ENCODE measurements at places on chromosomes 5 and 9.

GRCh38 chr5:119400245-119400644, 44.4 kb downstream of the TNFAIP8 start:
- DNase-seq, result no peak

- DNase-seq, result no peak
Measured at GRCh38 chr9:92964607-92965060, 17.3 kb downstream of the FGD3 start.

GRCh38 chr9:75960551-75960950, 70.1 kb downstream of the PCSK5 start:
- no peak for DNase-seq

GRCh38 chr9:110121170-110121569, 86.8 kb downstream of the C9orf152 start:
- no peak for DNase-seq

DNA sequence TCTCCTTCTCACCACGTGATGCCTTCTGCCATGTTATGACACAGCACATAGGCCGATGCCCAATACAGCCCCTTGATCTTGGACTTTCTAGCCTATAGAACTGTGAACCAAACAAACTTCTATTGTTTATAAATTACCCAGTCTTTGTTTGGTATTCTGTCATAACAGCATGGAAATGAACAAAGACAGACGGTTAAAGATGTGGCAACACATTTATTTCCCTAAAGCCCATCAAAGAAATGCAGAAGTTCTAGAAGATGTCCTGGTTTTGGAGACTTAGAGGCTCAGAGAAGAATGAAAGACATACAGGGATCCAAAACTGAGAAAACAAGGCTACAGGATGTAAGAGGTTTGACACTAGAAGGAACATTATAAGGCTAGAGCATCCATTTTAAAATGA, 600.8 kb upstream of the DAB2 start:
- DNase-seq, result no peak

- DNase-seq, result no peak
Measured at GRCh38 chr9:104860263-104860662, 67.7 kb downstream of the ABCA1 start.

GRCh38 chr9:26292943-26293342, 599.7 kb downstream of the CAAP1 start:
- no peak for DNase-seq

GRCh38 chr9:136086951-136087740, 7.9 kb downstream of the NACC2 start:
- DNase-seq, result no peak

- DNase-seq, result no peak
Measured at GRCh38 chr5:122757285-122757684, 17.6 kb upstream of the SNX2 start.

- no peak for DNase-seq
Measured at GRCh38 chr5:179908528-179908927, 831 bp upstream of the TBC1D9B start.

GRCh38 chr5:11780641-11781345, 123.5 kb downstream of the CTNND2 start:
- DNase-seq, result no peak

DNA sequence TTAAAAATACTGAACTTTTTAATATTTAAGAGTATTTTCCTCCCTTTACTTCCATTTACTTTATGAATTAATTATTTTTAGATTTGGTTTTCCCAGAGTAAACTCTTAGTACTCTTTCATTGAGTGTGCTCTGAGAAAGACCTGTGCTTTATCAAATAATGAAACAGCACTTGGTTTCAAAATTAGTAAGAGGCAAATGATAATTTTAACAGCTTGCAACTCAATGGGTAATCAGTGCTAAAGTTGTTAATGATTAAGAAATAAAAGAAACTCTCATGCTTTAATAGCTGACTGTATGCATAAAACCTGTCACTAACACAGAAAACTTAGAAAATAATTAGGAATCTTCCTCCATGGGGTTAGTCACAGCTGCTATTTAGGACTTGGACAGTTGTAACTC, 244.4 kb downstream of the RFX3 start:
- no peak for DNase-seq

DNA sequence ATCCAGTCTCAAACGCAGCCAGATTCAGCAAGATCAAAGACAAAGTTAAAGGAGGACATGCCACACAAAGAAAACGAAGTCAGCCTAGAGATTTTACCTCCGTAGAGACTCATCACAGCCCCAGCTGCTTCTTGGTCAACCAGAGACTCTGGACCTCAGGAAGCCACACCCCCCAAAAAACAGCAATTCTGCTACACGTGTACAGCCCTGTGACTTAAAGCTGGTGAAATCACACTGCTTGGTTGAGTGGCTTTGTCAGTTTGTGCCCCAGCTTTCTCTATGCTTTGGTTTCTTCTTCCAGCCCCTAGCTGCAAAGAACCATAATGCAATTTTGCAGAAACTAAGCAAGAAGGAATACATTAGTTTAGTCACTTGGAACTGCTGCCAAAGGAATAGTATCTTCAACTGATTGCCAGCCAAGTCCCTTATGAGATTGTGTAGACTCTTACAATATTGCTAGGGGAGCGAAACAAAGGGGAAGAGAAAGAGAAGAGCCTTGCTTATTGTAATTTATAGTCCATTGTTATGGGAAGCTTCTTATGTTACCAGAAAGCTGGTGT, 158.8 kb upstream of the ZNF462 start:
- no peak for DNase-seq

- no peak for DNase-seq
Measured at GRCh38 chr9:135422341-135422944, 57.1 kb upstream of the PPP1R26 start.

- no peak for DNase-seq
Measured at GRCh38 chr5:132737982-132738681, 786 bp upstream of the KIF3A start.

- no peak for DNase-seq
Measured at GRCh38 chr5:138529812-138530211, 13.2 kb downstream of the ETF1 start.

GRCh38 chr9:13705373-13705772, 425.9 kb upstream of the MPDZ start:
- no peak for DNase-seq

DNA sequence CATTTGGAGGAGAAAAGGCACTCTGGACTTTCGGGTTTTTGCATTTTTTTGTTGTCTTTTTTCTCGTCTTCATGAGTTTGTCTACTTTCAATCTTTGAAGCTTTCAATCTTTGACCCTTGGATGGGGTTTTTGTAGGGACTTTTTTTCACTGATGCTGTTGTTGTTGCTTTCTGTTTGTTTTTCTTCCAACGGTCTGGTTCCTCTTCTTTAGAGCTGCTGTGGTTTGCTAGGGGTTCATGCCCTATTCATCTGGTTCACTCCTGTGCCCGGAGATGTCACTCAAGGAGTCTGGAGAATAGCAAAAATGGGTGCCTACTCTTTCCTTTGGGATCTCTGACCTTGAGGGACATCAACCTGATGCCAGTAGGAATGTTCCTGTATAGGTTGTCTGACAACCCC, 378.6 kb upstream of the TYRP1 start:
- DNase-seq, result no peak

DNA sequence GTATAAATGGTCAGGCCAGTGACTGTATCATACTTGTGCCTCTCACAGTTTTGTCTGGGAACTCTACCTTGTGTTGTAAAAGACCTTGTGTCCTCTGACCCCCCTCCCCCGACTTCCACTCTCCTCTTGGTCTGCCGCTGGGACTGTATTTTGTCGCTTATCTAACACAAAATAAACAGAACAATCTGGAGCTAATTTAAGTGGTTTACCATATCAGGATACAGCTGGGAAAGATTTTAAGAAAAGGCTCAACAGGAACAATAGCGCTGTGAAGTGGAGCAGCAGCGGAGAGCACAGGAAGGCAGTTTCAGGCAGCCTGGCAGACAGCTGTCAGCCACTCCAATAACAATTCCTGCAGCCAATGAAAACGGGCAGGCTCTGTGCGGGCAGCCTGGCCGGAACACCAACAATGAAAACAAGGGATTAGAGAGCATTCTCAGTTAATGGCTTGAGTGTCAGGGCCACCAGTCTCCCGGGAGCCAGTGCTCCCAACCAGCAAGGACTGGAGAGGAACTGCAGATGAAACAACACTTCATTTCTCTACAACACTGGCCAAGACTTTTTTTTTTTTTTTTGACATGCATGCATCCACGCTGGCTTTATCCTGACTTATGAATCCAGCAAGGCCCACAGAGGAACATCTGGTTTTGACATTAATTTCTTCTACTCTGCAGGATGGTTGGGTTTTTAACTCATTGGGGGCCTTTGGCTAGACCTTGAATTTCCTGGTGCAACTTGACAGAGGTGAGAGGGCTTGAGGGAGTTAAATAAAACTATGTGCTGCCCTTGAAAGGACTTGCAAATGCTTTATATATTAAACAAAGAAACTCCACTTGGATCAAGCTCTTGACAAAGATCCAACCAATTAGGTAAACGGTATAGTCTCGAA, 76.7 kb downstream of the ARSB start:
- DNase-seq, result no peak

DNA sequence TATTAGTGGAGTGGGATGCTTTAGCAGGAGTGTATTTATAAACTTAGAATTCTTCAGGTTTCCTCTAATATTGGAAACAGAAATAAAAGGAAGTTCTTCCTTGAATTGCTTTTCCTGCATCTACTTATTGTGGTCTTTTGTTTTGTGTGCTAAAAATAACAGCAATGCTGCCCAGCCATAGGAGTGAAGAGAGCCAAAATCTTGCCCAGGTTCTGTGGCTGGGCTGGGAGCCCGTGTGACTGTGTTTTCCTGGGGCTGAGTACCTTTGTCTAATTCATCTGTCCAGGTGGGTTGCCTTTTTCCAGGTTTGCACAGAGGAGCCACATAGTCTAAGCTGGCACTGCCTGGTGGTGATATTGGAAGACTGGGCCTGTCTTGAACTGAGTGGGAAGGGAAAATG, 179.7 kb upstream of the ADAMTSL1 start:
- DNase-seq, result no peak

GRCh38 chr5:150161242-150162141, 5.1 kb upstream of the CDX1 start:
- peak; percentile 58 for DNase-seq

GRCh38 chr5:169181814-169182213, 119.1 kb downstream of the SLIT3 start:
- no peak for DNase-seq

DNA sequence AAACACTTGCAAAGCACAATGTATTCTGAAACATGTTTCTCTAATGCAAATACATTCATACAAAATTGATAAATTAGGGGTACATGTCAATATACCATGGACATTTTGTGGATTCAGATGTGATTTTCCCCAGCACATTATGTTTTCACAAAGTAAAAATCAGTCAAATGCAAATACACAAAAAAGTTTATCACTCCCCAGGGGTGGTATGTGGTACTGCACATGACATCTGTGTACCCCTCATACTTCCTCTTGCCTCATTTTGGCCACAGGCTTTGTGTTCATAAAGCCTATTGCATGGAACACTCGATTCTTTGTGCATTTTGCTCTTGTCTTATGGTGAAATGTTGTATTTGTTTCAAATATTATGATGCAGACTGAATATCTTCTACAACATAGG, 116.8 kb upstream of the PDE4D start:
- no peak for DNase-seq

GRCh38 chr5:178291161-178291561, 58.6 kb upstream of the PHYKPL start:
- no peak for DNase-seq

DNA sequence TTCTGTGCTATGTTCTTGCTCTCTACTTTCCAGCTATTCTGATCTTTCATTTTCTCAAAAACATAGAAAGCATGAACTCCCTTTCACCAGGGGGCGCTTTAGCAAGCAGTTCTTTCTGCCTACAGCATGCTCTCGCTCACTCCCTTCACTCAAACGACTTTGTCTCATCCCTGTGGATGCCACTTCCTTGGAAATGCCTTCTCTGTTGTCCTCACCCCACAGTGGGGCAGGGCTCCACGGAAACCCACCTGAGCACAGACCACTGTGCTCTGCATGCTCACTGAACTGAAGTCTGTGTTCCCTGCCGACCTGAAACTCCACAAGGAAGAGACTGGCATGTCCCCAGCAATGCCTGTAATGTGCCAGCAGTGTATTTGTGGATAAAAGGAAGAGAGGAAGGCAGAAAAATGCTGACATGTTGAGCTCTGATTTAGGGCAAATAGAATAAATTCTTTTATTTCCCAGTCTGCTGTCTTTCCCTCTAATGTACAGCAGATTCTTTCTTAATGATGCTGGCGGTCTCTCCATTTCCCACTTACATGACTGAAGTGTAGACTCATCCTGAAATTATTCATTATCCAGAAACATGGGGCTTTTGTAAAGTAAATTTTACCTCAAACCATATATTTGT, 4.9 kb upstream of the ROR2 start:
- DNase-seq, result no peak

- no peak for DNase-seq
Measured at GRCh38 chr5:36369219-36369690, 67.6 kb upstream of the RANBP3L start.

GRCh38 chr5:173143567-173143966, 764 bp upstream of the BNIP1 start:
- no peak for DNase-seq

GRCh38 chr5:169651526-169651925, 14.5 kb downstream of the DOCK2 start:
- DNase-seq, result no peak

DNA sequence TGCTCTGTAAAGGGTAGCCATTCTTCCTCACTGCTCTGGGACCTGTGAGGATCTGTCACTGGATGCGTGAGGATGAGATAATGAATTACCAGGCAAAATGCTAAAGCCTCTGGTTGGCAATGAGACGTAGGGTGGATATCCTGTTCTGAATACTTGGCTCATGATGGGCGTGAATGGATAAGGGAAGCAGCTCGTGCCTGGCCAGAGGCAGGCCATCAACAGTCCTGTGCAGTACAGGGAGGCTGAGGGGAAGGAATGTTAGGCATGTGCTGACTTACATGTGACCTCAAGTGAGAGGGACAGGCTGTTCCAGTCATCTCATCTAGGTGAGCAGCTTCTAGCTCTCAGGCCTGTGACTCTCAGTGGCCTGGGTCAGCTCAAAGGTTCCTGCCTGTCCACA, 172.8 kb downstream of the CARTPT start:
- DNase-seq, result no peak

DNA sequence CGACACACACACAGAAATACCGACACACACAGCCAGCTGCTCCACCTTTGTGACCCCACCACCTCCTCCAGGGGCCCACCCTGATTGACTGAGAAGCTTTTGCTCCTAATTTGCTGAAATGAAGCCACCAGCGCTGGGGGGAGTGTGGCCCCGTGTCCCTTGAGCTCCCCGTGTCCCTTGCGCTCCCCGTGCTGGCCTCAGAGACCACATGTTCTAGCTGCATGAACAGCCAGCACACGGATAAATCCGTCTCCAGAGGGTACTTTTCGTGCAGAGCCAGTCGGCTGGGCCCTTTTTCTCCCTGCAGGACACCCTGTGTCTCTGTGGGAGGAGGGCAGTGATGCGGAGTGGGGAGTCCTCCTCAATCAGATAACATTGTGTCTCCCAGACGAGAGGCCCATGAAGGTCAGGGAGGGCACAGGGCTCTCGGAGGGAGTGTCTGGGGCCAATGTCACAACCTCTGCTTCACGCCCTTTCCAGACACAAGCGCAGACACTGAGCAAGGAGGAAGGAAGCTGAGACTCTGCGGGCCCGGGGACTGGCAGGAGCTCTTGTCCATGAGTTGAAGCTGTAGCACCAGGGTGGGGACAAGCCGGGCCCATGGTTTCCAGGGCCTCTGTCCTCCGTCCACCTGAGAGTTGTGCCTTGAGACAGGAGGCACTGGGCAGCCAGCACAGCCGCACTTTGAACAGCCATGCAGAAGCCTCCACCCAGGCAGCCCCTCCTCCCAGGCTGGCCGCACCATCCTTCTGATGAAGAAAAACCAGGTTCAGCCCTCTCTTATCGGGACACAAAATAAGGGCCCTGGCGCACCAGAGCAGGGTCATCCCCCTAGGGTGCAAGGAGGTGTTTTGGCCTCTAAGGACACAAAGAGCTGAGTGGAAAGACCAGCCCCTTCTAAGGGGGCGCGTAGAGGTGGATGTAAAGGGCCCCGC, 36.4 kb upstream of the SLC6A19 start:
- no peak for DNase-seq

Data from activated naive CD4-positive, alpha-beta T cell (primary cell).